MV-4-11 (cell line): ENCODE measurements at places on chromosomes 5 and 9.

DNA sequence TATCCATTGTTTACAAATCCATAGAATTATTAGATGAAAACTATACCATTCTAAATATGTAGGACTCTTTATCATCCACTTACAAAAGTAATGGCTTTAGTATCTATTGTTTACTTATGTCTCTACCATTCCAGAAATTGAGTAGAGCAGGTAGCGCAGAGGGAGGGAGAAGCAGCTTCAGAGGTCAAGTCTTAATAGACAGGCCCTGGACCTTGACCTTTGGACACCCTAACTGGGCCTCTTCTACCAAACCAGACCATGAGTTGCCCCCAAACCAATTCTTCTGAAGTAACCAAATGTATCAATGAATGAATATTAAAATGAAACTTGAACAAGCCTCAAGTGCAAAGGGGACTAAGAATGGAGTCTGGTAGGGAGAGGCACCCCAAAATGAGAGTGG, 124.9 kb upstream of the ANKRD55 start:
- no peak for DNase-seq

DNA sequence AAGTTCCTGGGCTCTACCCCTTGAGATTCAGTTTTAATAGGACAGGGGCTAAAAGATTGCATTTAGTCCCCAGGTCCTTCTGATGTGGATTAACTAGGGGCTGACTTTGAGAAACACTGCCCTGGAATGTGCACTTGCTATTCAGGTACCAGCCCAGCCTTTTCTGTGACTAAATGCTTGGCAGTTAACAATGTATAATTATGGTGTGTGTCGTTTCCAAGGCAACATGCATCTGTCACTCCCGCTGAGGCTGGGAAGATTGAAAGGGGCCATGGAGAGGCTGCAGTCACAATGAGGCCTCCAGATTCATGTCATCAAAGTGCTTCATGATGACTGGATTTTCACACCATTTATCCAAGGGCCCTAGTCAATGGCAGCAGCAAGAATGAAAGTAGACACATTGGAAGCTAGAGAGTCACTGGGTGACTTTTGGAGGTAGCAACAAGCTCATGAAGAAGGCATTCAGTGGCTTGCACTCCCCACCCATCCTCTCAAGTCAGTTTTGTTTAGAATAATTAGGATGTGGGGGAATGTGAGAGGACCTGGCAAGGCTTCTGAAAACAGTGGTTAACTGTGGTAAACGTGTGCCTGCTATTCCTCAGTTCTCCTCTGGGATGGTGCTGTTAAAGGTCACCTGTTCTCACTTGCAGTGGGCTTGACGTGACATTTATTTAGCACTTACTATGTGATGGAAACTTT, 28.3 kb downstream of the RAI14 start:
- no peak for DNase-seq

GRCh38 chr9:33025572-33026342, 684 bp downstream of the DNAJA1 start:
- DNase-seq, result peak; percentile 30

DNA sequence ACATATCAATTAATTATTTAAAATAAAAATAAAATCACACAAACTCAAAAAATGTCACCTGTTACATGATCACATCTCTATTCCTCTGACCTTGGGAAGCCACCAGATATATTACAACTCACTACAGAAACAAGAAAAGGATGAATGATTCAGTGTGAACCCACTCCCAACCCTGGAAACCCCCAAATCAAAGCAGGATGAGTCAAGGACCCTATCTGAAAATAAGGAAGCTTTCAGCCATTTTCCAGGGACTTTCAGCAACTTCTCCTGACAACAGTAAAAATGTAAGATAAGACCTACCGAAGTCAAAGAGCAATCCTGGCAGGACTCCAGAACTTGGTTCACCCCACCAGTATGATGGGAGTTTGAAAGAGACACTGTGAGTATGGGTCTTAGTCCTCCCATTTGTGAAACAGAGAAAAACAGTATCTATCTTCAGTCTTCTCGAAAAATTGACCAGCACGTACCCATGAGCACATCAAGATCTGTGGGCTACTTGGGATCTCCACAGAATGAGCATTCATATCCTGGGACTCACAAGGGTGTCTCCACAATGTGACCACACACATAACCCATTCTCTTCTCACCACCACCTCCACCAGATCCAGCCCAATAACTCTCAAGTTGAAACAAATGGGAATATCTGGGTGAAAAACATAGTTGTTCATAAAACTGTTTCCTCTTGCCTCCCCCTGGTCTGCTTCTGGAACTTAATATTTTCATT, 9.9 kb downstream of the NRG2 start:
- DNase-seq, result no peak

DNA sequence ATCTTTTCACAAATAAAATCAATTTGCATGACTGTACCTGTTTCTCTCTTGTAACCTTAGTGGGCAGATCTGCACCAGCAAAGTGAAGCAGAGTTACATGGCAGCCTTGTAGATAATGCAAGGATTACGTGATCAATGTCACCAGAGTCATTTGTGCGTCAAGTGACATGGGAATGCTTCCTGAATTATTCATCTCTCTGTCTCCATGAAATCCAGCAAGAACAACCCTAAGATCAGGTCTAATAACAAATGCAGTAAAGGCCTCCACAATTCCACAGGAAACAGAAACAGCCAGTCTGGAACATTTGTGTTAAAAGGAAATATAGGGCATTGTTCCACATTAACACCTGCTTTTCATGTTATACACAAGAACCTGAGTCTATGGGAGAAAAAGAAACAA, 7.8 kb downstream of the GZMA start:
- no peak for DNase-seq

DNA sequence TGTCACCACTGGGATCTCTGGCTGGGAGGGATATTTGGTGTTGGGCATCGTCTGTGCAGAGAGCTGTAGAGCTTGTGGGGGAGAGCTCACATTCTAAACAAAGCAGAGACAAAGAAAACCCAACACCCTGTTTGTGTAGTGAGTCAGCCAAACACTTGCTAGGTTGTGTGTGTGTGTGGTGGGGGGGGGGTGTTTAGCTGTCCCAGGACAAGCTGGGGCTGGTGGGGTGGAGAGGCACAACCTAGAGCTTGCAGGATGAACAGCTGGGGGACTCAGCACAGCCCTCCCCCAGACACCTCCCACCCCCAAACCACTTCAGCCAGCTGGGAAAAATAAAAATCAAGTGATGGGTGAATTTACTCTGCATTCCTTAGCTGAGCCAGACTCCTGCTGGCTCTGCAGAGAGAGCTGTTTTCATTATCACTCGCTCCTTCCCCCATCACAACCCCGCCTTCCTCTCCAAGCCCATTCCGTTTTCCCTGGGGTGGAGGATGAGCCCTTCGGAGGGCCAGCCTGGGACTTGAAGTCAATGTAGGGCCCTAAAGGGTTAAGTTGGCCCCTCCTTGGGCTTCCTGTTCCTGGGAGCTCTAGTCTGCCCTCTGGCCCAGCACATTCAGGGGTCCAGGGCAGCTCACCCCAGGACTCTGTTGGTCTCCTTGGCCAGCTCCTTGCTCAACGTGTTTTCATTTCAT, 2.6 kb downstream of the OLFML2A start:
- no peak for DNase-seq

- DNase-seq, result no peak
Measured at GRCh38 chr5:176726746-176727527, 79.7 kb downstream of the TSPAN17 start.

DNA sequence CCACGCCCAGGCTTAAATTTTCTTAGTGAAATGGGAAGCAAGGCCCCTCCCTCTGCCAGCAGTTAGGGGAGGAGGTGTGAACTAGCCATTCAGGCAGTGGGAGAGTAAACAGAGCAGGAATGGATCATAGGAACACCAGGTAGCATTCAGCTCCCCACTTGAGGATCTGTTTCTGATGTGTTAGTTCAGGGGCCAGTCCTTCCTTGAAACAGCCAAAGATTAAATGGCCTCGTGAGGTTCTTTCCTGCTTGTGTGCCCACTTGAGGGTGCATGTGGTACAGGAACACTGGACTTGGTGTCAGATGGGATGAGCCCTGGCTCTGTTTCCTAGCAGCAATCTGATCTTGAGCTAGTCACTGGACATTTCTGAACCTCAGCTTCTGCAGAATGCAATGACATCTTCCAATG, 21.2 kb downstream of the FAXDC2 start:
- no peak for DNase-seq

- peak; percentile 67 for DNase-seq
Measured at GRCh38 chr5:6574537-6575245, 58.2 kb downstream of the NSUN2 start.

DNA sequence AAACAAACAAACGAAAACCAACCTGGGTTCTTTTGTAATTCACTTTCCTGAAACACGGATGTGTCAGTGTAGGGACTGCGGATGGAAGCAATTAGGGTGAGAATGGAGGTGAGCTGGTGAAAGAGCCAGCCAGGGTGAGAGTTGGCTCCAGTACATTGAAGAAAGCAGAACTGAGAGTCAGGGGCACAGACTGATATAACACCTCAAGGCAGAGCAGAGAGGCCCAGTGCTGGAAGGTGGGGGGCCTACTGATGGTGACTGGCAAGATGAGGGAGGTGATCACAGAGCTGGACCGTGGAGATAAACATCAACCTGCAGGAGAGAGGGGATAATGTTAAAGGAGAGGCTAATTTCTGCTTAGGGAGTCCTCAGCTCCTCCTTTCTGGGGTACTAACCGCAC, 221.1 kb downstream of the MAN2A1 start:
- no peak for DNase-seq

DNA sequence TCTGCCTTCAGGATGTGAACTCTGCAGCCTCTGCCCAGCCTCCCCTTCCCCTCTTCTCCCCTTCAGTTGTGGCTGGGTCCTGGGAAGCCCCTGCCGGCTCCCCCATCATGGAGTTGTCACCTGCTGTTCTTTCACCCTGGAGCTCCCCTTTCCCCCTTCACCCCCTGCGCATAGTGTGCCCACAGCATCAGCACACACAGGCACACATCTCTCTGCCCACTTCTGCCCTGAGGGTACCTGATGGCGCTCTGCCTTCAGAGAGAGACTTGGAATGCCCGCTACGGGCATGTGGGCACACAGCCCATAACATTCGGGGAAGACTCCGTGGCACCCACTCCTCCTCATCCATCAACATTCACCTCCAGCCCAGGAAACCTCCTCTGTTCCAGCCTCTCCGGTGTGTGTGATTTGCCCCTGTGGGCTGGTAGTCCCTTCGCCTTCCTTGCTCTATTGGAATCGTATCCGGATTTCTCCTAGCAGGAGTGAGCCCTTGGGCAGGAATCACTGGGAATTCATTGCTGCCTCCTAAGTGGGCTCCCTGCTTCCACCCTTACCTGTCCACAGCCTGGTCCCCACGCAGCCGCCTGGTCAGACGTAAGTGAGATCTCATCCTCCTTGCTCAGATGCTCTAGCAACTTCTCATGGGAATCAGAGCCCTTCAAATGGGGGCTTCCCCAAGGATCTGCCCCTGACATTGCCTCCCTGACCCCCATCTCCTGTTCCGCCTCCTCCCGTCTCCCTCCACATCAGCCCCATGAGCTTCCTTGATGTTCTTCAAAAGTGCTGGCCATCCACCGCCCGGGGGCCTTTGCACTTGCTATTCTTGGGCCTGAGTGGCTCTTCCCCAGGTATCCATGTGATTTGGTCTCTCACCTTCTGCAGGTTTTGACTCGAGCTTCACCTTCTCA, 61.5 kb upstream of the CTSL start:
- no peak for DNase-seq

DNA sequence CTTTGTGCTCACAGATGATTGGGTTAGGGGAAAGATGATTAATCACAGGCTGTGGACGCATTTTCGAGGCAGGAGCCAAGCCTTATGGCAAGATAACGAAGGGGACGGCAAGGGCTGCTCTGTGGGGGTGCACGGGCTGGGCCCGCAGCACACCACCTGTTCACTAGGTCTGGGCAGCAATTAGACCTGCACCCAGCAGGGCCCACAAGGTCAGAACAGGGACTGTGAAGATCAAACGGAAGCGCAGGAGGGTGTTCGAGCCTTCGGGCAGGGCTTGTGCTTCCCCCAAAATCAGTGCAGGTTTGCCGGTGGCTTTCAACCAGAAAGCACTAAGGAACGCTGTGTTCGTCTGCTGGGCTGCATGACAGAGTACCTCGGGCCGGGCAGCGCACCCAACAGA, 73.7 kb downstream of the UBE2QL1 start:
- no peak for DNase-seq

GRCh38 chr5:168962306-168962705, 338.6 kb downstream of the SLIT3 start:
- DNase-seq, result no peak

DNA sequence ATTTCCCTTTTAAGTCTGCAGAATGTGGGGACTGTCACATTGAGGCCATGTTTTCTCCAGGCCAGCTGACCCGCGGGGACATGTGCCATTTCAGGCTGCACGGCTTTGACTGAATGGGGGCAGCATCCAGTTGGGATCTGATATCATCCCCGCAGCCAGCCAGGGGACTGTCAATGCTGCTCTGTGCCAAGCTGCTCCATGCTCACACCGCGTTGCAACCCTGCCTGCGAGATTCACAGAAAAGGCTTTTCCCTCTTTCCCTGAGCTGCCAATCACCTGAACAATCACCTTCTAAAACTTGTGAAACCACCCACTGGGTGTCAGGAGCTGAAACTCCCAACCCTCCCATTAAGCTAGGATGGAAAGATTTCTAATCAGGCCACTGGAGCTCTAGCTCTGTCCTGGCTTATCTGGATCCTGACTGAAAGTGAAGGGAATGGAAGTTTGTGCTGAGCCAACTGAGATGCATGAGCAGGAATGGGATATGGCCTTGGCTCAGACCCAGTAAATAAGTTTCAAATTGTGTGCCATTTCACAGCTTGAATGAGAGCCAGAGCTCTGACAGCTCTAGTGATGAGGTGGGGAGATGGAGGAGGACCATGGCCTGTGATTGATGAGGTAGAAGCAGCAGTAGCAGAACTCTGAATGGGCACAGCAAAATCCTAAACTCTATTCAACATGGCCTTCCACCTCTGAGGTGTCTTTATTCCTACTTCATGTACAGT, 34.5 kb upstream of the ZNF366 start:
- DNase-seq, result no peak
